ENCODE measurements at places on chromosomes 11 and 22.

DNA sequence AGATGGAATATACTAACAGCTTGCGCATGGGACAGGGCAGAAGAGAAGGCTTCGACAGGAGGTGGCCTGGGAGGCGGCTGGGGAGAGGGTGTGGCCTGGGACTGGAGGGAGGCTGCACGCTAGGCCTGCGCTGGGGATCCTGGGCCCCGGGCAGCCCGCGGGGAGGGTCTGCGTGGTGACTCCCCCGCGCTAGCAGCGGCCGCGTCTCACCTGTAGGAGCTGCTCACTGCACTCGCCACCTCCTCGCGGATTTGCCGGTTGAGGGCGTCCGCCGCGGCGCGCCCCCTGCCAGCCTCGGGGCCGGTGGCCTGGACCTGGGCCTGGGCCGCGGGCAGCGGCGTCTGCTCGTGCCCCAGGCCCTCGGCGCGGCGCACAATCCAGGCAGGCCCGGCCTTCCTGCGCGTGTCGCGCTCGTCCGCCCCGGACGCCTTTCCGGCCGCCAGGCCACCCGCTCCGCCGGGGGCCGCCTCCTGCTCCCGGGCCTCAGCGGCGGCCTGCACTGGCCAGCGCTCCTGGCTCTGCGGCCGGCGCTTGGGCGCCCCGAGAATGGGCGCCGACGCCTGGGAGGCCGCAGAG is 1.5 kb downstream of the MAP6 start:
- DNase-seq = no peak

DNA sequence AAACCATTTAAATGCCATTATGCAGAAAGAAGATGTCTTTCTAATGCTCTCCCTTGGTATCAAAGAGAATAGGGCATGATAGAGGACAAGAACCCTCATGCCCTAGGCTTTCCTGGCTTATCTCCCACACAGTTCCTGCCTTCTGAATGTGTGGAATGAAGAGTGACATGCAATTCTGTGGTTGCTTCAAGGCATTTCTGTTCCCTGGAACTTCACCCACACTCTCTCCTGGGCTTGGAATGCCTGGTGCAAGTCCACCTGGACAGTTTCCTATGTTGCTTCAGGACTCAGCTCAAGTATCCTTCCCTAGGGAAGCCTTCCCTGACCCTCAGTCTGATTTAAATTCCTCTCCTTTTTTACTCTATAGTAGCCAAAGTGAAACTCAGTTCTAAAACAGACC is 53.8 kb upstream of the DRD2 start:
- DNase-seq = no peak

DNA sequence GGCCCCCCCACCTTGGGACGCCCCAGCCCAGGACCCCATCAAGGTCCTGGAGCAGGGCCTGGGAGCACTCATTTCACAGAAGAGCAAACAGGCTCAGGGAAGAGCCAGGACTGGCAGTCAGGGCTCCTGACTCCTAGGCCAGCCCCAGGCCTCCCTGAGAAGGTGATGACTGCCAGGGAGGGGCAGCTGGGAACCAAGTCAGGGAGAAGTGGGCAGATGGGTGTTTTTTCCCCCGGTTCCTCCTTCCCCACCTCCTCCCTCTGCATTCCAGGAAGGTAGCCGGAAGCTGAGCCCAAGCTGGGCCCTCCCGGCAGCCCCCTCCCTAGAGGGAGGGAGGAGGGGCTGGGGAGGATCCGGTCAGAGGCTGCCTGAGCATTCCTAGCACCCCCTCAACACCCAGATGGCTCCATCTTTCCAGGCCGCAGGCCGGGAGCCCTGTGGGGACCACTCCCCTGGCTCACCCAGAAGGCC is 19.6 kb downstream of the MYRF start:
- DNase-seq = no peak

DNA sequence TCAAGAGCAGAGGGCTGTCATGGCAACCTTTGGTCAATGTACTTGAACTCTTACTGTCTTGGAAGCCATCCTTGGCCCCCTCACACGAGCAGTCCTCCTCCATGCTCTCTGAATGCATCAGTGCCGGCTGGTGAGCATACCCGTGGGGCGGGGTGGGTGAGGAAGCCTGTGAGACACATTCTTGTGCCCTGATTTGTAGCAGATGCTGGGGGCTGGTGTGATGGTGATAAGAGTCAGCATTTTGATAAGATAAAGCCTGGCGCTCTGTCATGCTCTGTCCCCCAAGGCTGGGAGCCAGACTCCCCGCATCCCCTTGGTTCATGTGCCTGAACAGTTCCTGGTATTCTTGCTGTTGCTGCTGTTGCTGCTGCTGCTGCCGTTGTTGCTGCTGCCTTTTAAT is 20.5 kb upstream of the APOA1 start:
- DNase-seq = no peak

DNA sequence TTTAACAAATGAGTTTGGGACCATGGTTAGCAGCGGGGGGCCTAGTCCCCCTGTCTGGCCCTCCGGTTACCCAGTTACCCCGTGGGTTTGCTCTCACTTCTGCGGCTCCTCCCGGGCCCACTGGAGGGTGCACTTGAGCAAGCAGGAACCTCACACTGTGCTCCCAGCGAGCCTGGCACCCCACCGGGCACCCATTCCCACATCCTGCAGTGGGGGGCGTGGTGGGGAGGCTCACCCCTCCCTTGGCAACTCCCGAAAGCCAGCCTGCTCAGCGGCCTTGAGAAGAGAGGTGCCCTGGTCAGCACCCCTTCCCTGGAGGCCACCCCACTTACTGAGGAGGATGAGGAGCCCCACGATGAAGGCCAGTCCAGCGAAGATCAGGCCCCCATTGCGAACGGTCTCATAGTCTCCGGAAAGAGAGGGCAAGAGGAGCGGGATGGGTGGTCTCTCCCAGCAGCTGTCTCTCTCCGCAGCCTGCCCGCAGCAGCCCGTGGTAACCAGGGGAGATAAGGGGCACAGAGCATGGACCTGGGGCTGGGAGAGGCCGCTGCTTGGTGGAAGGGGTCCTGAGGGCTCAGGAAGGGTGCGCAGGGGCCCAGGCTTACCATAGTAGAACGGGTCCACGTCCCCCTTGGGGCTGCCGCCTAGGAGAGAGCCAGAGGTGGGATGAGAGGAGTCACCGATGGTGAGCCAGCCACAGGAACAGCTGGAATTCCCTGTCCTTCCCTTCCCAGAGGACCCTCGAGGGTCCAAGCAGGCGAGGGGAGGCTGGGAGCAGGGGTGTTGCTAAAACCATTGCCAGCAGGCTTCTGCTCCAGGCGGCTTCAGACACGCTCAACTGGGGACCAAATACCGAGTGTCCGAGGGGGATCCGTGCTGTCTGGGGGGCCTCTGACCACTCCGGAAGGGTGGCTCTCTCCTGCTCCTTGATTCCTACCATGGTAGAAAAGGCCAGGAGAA is 2.2 kb downstream of the FXYD2 start:
- peak; percentile 30 for DNase-seq

GRCh38 chr11:8501836-8502235 is 92.2 kb downstream of the STK33 start:
- DNase-seq = no peak

- DNase-seq = no peak
Observed at GRCh38 chr22:27358096-27358870, 443.3 kb downstream of the MN1 start.

DNA sequence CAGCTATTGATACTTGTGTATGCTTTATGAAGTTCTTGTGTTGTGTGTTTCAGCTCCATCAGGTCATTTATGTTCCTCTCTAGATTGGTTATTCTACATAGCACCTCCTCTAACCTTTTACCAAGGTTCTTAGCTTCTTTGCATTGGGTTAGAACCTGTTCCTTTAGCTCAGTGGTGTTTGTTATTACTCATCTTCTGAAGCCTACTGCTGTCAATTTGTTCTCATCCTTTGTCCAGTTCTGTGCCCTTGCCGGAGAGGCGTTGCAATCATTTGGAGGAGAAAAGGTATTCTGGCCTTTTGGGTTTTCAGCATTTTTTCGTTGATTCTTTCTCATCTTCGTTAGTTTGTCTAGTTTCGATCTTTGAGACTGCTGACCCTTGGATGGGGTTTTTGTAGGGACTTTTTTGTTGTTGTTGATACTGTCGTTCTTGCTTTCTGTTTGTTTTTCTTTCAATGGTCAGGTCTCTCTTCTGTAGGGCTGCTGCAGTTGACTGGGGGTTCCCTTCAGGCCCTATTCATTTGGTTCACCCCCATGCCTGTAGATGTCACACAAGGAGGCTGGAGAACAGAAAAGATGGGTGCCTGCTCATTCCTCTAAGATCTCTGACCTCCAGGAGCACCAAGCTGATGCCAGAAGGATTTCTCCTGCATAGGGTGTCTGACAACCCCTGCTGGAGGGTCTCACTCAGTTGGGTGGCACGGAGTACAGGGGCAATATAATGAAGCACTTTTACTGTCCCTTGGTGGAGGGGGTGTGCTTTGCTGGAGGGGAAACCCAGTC is 35.9 kb upstream of the MUC15 start:
- no peak for DNase-seq

DNA sequence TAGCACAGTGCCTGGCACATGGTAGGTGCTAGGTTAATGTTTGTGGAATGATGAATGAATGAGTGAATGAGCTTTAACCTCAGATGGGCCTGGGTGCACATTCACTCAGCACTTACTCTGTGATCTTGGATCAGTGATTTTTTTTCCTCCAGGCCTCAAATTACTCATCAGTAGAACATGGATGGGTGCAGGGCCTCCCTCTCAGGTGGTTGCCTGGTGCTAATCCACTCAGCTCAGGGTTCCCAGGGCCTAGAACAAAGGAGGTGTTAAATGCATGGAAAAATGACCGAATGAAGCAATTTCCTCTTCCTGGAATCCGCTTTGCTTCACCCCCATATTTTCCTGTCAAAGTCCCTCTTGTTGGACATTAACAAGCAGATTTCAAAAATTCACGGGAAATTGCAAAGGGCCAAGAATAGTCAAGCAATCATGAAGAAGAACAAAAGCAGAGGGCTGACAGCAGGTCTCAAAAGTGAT is 93.5 kb downstream of the MYEOV start:
- DNase-seq = no peak

DNA sequence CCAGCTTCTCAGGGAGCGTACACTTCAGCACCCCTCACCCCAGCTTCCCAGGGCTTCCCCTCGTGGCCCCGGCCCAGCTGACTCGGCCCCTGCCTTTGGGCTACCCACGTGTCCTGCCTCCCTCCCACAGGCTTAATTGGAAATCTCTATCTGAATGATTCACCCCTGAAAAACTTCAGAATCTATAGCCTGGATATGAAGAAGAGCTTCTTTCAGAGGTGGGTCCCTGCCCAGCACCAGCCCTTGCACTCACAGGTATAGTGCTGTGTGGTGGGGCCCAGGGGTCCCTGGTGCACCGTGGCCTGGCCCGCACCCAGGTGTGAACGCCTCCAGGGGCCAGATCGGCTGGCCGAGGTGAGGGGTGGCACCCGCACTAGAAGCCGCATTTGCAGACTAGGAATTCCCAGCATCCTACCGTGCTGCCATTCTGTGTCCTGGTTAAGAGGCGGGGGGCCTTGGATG is 38.4 kb downstream of the B3GAT1 start:
- DNase-seq = no peak

DNA sequence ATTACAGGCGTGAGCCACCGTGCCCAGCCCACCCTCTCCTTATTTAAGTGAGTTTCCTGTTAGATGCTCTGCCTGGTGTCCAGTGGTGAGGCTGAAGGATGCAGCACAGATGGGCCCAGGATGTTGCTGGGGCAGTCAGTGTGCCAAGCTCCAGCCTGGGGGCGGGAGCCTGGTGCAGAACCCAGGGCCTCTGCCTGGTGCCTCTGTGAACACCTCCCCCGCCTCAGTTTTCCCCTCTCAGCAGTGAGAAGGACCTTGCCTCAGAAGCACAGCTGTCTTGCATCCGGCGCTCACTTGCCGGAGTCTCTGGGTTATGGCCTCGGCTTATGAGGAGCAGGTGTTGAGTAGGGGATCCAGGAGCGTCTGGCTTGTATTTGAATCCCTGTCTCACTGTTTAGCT is 116.2 kb downstream of the KIAA1671 start:
- DNase-seq = peak; percentile 34

DNA sequence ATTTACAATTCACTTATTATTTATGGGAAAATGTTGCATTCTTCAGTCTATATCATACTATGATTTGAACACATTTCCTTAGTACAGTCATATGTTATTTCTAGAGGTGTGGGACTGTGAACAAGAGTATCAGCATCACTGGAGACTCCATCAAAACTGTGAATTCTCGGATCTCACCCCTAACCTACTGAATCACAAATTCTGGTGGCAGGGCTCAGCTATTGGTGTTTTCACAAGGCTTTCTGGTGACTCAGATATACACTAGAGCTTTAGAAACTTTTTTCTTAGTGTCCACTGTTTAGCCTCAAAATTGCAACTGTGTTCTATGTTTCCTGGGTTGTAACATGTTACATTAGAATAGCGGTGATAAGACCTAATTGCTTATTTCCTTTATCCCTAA is 352.9 kb upstream of the DDI1 start:
- no peak for DNase-seq

DNA sequence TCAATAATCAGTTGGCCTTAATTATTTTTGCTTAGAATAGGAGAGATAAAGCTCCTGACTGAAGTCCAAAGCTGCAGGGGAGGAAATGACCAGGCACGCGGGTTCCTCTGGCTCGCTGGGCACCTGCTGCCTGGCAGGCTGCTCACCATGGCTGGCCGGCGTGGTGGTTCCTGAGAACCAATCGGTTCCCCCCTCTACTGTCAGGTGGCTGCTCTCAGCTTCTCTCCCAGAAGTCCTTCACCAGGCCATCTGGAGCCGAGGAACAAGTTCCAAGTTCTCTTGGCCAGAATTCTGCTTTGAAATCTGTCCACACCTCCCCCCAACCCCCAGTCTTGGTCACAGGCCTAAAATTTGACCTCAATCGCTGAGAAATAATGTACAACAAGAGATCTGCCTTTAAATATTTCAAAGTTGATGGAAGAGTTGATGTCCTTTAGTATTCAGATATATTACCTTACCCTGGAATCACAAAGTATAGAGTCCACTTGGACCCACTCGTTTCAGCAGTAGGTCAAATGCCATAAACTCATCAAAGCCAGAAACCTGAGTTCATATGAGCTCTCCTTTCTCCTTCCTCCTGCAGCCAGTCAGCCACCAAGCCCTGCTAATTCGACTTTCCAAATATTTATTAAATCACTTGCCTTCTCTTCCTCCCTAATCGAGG is 25.2 kb downstream of the EXPH5 start:
- no peak for DNase-seq

DNA sequence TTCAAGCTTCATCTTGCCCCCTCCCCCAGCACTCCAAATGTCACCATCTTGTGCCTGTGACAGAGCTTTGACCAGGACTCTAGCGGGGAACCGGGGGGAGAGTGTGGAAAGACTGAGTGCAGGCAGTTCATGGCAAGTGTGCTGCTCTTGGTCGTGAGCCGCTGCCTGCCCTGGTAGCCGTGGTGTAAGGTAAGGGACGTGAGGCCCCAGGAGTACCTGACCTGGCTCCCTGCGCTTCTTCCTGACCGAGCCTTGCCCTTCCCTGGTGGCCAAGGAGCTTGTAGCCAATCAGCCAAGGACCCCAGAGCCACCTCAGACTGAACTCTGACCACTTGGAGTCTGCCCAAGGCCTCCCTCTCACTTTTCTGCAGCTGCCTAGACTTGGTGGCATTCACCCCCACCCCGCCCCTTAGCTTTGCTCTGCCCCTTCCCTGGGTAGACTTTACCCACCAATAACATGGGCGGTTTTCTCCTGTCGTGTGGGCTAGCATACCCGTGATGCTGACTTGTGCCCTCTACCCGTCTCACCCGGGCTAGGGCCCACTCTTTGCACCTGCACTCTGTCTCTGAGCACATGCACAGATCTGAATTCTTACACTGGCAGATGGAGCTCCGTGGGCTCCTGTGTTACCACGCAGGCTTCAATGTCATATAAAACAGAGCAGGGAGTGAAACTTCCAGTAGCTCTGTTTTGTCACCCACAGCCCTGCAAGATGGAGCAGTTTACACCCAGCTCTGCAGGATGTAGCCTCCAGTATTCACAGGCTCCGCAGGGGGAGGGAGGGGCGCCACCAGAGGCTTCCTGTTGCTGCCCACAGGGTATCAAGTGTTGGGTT is 1.5 kb downstream of the DGKZ start:
- peak; percentile 57 for DNase-seq

- no peak for DNase-seq
Observed at GRCh38 chr11:119515771-119516400, 92.9 kb upstream of the THY1 start.

All from central memory CD4-positive, alpha-beta T cell (primary cell).